ENCODE measurements at places on chromosomes 7 and 10. TPM values are rescaled to one million over a fixed set of nuclear protein-coding genes. Genes with fewer than 3 reads are reported as not detected.

DNA sequence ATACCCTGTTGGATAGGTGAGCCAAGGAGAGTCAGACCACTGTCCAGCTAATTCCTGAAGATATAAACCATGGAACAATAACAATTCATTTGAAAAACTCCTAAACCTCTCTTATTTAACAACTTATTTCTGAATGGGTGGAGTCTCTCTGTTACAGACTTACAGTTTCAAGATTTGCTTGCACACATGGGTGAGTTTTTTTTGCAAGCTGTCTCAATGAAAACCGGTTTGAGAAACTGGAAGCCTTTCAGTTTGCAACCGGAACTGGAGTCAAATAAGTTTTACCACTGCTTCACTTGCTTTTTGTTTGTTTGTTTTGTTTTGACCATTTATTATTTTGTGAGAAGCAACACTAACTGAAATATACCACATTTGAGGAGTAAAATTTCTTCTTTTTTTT lies 243.8 kb downstream of the MTERF1 start:
- no peak for DNase-seq

DNA sequence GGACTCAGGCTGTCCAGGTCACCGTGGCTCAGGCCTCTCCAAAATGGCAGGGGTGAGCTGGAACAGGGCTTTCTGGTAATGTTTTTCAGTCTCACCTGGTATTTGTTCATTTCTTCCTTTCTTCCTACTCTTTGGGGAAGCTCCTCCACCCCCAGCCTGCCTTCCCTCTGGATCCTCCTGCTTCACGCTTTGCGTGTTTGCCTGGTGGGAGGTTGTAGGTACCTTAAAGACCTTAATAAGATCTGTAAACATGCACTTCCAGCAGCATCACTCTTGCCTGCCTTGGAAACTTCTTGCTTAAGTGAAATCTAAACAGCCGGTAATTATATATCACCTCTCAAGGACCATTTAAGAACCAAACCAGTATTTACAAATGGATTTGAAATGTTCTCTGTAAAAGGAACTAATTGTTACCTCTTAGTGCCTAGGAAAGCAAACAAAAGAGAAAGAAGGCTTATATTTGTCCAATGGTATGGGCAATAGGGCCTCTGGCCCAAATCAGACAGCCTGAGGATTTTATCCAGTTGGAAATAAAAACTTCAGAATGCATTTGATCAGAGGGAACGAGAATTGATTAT lies 339.9 kb downstream of the CCSER2 start:
- no peak for DNase-seq

GRCh38 chr7:106964466-106964865 lies 80.0 kb upstream of the PRKAR2B start:
- no peak for DNase-seq

DNA sequence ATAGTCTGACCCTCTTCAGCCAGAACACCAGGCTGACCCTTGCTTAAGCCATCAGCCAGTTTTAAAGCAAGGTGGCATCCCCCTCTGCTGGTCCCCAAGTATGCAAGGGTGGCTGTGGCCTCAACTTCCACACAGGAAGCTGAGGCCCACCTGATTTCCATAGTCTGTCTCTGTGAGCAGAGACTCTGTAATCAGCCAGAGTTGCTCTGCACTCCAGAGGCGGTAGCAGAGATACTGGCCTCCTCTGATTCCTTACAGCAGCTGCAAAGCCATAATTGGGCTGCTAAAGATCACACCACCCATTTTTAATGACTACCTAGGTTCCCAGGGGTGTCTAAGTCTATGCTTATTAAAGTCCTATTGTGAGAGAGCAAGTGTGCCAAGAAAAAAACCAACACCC lies 1.8 kb downstream of the PDAP1 start:
- DNase-seq, result no peak

FAM13C gene
- total RNA-seq, result not detected

GRCh38 chr7:139396323-139396951 lies 36.7 kb downstream of the LUC7L2 start:
- DNase-seq, result no peak

- no peak for DNase-seq
Observed at GRCh38 chr10:60035984-60036383, 129.6 kb upstream of the CCDC6 start.

DNA sequence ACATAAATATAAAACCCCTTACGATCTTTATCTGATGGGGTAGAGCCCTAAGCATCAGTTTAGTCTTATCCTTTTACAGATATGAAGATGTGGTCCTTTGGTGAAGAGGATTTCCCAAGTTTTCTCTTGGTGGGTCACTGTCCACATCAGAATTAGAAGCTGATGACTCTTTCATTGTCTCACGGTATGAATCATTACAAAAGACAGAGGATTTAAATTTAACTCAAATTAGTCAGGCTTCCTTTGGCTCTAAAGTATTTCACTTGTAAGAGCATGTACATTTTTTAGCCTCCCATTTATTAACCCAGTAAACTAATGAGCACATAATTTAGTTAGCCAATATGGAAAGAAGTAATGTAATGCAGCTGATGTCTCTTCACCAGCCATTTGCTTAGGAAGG lies 49.9 kb upstream of the TMEM26 start:
- DNase-seq, result no peak

- DNase-seq, result no peak
Observed at GRCh38 chr7:20591058-20591457, 24.4 kb upstream of the ABCB5 start.

- DNase-seq, result no peak
Observed at GRCh38 chr10:36451391-36451970, 673.9 kb upstream of the ANKRD30A start.

ADAMTS14 gene
- not detected for total RNA-seq

DNA sequence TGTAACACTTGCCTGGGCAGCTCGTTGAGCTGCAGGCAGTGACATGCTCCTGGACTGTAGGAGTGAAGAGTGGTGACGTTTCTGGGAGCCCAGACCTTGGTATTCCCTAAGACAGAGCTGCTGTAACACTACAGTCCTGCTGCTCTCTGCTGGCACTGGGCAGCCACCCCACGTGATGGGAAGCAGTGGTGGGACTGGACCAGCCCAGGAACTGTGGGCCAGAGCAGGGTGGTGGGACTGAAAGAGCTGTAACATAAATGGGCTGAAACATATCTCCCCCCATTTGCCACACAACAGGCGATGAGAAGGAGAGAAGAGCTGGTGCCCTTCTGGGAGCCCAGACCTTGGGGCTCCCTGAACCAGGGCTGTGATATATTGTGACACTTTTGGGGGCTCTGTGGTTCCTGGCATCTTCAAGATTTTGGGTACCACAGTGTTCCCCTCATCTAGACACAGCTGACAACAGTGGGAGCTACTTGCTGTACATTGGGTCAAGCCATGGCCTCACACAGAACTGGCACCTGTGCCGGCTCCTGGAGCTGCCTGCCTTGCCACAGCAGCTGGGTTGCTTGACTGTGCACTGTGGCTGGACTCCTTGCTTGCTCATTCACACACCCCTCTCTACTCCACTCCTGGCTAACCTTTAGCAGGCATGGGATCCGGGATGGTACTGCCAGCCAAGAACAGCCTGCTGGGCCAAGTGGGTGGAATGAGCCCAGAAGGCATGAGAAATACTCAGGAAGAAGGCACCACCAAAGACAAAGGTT lies 161.3 kb upstream of the PCDH15 start:
- no peak for DNase-seq

C7orf57 gene
- 0.44 TPM for total RNA-seq

FGFR2 gene
- total RNA-seq, result not detected

GIMAP2 gene
- 45.0 TPM for total RNA-seq

- no peak for DNase-seq
Observed at GRCh38 chr10:42769673-42770072, 12.9 kb upstream of the BMS1 start.

DNA sequence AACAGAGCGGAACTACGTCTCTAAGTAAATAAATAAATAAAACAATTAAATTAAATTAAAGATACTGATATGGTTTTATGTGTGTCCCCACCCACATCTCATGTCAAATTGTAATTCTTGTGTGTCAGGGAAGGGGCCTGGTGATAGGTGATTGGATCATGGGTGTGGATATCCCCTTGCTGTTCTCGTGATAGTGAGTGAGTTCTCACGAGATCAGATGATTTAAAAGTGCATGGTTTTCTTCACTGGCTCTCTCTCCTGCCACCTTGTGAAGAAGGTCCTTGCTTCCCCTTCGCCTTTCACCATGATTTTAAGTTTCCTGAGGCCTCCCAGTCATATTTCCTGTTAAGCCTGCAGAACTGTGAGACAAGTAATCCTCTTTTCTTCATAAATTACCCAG lies 29.0 kb upstream of the OGDHL start:
- DNase-seq, result no peak

CC2D2B gene
- total RNA-seq, result not detected

DNA sequence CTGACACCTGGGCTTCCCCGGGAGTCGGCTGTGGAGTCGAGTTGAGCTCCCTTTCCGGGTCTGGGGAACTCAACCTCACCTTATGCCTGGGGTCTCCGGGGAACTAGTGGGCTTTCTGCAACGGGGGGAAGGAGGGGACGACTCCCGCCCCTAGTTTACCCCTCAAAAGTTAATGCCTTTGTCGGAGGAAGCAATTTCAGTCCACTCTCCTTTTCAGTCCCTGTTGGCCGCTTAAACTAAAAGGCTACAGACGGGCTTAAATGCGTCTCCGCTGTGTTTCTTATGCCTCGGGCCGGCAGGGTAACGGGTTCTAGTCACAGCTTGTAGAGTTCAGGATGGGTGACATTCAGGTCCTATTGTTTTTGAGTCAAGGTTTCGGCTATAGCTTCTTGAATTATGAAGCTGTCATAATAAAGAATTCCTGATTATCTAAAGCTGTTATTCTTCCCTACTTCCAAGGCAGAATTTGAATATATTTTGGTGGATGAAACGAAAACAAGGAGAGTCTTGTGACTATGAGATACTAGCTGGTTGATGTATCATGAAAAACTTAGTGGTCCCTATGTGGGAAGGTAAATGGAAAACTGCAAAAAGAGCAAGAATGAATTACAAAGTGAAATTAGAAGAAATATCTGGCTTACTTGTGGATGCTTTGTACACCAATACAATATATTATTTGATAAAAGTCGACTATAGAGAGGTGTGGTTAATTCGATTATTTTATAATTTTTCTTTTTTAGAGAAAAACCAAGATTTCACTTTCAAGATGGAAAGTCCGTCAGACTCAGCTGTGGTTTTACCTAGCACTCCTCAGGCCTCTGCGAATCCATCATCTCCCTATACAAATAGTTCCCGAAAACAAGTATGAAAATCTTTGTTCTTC lies 495 bp downstream of the SFR1 start:
- peak; percentile 45 for DNase-seq

- DNase-seq, result no peak
Observed at GRCh38 chr10:45514291-45515270, 140.6 kb downstream of the ALOX5 start.

- DNase-seq, result no peak
Observed at GRCh38 chr7:44882899-44883298, 2.4 kb downstream of the PURB start.

CUZD1 gene
- 0.54 TPM for total RNA-seq

- no peak for DNase-seq
Observed at GRCh38 chr7:47449810-47450590, 131.9 kb downstream of the TNS3 start.

EGR2 gene
- 18.5 TPM for total RNA-seq

- DNase-seq, result no peak
Observed at GRCh38 chr7:8500286-8500685, 66.9 kb downstream of the NXPH1 start.

DNA sequence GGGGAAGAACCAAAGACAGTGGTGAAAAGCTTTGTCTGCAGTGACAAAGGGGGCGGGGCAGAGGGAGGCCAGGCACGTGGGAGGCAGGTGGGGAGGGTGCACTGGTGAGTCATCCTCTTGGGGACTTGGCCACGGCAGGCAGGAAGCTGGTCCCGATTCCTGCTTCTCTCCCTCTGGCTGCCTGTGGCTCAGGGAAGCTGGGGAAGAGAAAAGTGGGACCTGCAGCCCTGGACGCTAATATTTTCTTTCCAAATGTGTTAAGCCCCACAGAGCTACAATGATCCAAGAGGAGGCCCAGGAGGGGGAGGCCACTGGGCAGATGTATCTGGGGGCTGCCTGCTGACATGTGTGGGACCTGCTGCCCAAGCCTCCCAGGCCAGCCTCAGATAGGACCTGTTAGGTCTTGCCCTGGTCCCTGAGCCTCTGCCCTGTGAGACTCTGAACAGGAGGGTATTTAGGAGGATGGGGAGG lies 231.8 kb downstream of the KCNMA1 start:
- DNase-seq, result peak; percentile 13

DNA sequence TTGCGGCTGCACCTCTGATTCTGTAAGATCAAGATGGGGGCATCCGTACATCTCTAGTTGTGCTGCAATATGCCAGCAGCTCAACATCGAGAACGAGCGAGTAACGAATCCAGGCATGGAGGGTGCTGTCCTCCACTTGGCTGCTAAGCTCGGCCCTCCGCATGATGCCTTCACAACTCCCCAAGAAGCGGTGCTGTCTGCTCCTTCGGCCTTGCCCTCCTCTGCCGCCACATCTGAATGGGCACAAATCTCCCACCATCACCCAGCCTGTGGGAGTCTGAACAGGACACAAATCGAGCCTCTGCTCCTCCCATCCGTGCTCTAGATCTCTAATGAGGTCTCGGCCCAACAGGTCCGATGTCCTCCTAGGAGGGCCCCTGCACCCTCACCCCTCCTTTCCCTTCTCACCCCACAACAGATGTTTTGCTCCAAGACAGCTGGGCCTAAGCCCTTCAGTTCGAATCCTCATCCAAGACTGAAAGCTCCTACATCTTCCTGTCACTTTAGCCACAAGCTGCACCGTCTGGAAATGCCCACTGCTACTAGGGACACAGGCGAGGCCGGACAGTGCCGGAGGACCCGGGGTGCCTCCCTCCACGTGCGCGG lies 86.7 kb downstream of the ZNF33B start:
- DNase-seq, result no peak

- no peak for DNase-seq
Observed at GRCh38 chr10:15432266-15432665, 61.2 kb upstream of the FAM171A1 start.

DNA sequence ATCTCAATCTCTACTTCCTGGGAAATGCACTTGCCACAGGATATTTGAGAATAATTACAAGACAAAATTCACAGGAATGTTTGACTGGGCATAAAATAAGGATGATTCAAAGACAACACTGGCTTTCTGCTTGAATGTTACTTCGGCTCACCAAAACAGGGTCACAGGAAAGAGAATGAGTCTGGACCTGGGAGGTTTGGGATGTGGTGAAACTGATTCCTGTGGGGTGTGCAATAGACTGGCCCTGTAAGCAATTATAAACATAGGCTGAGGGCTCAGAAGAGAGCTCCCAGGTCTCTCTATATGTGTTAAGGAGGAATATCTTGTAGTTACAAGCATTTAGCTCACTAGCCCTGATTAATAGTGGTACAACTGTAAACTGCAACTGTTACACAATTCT lies 613.9 kb upstream of the CELF2 start:
- no peak for DNase-seq

- peak; percentile 7 for DNase-seq
Observed at GRCh38 chr10:37975401-37975991, 951 bp downstream of the ZNF25 start.

UPK3B gene
- not detected for total RNA-seq

NME8 gene
- not detected for total RNA-seq

OR6V1 gene
- not detected for total RNA-seq

AKR1D1 gene
- total RNA-seq, result not detected
